ENCODE measurements at places on chromosomes 7 and 10.
A peak's percentile ranks its signal among the peaks of the same experiment; 100 is the strongest.

- no peak for DNase-seq
Observed at GRCh38 chr7:141023295-141023694, 8.5 kb upstream of the MRPS33 start.

- DNase-seq = no peak
Observed at GRCh38 chr10:89669985-89670384, 24.9 kb upstream of the PANK1 start.

DNA sequence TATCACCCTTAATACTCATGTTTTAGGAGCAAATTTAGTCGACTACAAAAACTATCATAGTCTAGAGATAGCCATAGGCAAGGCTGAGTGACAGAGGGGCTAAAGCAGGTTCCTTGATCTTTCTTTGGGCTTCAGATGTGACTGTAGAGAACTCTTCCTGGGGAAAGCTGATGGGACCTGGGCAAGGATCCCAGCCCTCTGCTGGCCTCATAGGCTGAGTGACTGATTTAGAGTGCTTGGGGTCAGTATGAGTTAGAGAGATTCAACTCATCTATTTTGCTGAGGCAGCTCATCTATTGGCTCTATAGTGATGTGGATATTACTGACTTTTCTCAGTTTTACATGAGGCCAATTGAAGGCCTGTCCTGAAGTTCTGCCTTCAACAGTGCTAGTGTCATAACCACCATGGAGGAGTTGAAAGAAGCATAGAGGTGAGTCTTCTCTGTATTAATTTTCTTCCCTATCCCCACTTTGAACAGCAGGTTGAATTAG lies 81.6 kb downstream of the SAMD9 start:
- no peak for DNase-seq

GRCh38 chr7:45174966-45175765 lies 17.6 kb downstream of the RAMP3 start:
- DNase-seq = no peak

GRCh38 chr10:109928475-109928891 lies 5.2 kb upstream of the XPNPEP1 start:
- no peak for DNase-seq

DNA sequence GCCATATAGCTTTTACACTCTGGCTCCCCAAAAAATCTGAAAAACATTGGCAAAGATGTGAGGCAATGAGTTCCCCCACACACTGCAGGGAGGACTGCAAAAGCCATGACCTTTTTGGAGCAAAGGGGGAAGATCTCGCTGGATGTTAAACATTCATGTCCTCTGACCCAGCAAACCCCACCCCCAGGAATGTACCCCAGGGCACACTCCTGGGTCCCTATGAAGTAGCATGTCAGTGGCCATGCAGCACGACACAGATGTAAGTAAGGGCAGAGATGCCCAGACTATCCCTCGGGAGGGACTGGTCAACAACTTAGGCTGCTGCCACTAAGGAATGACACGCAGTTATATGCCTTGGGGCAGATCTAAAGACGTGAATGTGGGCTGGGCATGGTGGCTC lies 100.6 kb downstream of the DLG5 start:
- DNase-seq = no peak

- DNase-seq = peak; percentile 43
Observed at GRCh38 chr10:125159932-125160855, at the start of gene CTBP2. CTBP2 (minus strand) TSS chr10:125160563.

DNA sequence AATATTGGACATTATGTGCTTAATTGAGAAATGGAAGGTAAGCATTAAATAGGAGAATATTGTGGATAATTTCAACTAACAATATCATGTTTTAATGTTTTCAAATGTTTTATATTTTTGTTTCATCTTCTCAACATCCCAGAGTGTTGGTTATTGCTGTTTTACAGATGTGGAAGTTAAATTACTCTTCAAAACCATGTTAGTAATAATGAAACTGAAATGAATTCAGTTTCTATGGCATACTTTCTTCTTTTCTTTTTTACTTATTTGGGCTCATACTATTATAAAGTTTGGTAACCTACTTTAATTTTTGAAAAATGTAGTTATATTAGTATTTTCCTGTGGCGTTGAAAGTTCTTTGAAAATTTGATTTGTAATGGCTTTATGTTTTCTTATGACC lies 4.2 kb downstream of the GLRX3 start:
- DNase-seq = no peak

GRCh38 chr10:61942604-61943461 lies 41.3 kb downstream of the ARID5B start:
- peak; percentile 87 for DNase-seq

- DNase-seq = no peak
Observed at GRCh38 chr10:27512548-27512947, 8.4 kb downstream of the RAB18 start.

GRCh38 chr10:18793951-18794350 lies 134.7 kb downstream of the ARL5B start:
- DNase-seq = peak; percentile 48

- DNase-seq = no peak
Observed at GRCh38 chr7:105846404-105846803, 30.0 kb downstream of the ATXN7L1 start.

- DNase-seq = no peak
Observed at GRCh38 chr7:159091480-159092475, 52.9 kb downstream of the VIPR2 start.

DNA sequence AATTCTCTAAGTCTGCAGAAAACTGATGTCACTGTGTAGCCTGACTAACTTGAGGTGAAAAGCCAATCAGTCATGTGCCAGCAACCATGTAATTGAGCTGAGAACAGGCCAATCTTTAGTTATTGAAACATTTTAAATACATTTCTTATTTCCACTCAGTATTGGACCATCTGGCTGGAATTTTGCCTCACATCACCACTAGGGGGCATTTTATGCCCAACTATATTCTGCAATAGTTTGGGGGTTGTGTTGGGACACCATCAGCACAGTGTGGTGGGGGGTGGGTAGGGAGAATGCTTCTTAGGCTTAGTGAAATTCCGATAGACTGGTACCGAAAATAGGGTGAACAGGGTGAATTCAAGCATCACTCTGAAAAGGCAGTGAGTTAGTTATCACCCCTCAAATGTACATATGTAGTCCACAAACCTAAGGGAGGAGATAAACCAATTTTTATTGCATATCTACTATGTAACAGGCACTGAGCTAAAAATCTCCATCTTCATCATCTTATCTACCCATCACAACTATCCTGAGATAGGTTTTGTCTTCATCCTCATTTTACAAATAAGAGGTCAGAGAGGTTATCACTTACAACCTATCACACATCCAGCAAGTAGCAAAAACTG lies 17.8 kb downstream of the NPSR1 start:
- peak; percentile 21 for DNase-seq

DNA sequence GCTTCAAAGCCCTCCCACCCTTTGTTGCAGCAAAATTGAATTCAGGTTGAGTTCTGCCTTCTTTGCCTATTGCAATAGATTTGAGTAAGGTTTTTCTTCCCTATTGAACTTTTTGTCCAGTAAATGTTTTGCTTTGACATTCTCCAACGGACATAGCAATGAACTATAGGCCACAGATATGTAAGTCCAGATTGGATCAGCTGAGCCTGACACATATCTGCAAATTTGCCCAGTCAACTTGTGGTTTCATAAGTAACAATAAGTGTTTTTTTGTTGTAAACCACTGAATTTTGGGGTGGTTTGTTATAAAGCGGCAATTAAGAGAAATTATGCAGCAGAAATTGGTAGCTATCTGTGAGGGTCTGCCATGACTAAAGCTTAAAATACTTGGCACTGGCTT lies 332.1 kb upstream of the SORCS1 start:
- DNase-seq = peak; percentile 13
